Mucosa of descending colon (tissue), 3 donors: ENCODE measurements at places on chromosomes 4 and X. TPM values are rescaled to one million over a fixed set of nuclear protein-coding genes. Genes with fewer than 3 reads are reported as not detected.

- DNase-seq: no peak
Observed at GRCh38 chr4:175374459-175374858, 437.6 kb downstream of the GPM6A start.

GRCh38 chr4:92305148-92305877 is 1.5 kb downstream of the GRID2 start:
- DNase-seq: no peak

Gene HERC5
- 1.9 TPM for total RNA-seq

Gene PRSS12
- total RNA-seq: 31.1 TPM
